ENCODE measurements at places on chromosomes 2 and 18.

DNA sequence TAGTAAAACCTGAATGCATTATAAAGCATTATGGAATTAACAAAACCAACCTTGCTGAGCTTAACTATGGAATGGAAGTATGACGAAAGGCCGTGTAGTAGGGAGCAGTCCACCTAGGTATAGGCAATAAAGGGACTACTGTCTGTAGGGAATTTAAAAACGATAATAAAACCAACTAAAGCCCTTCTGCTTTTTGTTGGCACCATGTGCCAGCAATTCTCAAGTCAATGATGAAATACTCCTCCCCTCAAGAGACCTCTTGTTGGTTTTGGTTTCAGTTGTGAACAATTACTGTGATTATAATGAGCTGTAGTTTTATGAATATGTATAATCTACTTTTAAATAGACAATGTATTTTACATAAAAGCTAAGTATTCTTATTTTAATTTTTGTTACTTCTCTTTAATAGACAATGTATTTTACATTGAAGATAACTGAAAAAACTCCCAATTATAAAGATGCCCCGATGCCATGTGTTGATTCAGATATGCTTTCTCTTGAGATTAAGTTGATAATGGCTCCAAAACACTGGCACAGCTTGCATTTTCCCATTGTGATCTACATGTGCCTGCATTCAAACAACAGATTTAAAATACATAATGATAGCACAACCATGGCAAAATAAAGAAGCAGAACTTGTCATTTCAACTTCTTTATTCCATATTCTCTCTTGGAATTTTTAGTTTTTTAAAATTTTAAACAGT lies 55.5 kb upstream of the ZDBF2 start:
- no peak for DNase-seq

DNA sequence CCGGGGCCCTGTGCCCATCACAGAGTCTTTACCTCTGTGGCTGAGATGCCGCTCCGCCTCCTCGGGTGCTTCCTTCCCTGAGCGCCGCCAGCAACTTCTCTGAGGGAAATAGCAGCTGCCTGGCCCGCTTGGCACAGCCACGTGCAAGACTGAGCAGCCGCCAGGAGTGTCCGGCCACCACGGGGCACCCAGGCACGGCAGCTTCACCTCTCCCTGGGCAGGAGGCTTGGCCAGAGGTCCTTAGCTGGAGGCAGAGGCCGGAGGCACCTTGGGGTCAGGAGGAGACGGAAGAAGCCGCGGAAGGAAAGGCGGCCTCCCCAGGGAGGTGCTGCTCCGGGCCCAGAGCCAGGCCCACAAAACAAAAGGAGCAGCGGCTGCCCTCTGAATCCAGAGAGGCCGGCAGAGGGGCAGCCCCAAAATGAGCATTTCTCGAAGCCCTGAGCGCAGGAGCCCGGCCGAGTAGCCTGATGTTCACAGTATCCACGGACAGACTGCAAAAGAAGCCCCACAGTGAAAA lies 6.0 kb upstream of the LIMS2 start:
- no peak for DNase-seq

GRCh38 chr2:150190546-150190945 lies 296.9 kb downstream of the RND3 start:
- DNase-seq = no peak

- no peak for DNase-seq
Measured at GRCh38 chr18:41940506-41941215, 14.4 kb upstream of the PIK3C3 start.

GRCh38 chr2:114464961-114465706 lies 22.7 kb downstream of the DPP10 start:
- DNase-seq = no peak

- DNase-seq = no peak
Measured at GRCh38 chr2:190425221-190425866, 17.2 kb downstream of the MFSD6 start.

DNA sequence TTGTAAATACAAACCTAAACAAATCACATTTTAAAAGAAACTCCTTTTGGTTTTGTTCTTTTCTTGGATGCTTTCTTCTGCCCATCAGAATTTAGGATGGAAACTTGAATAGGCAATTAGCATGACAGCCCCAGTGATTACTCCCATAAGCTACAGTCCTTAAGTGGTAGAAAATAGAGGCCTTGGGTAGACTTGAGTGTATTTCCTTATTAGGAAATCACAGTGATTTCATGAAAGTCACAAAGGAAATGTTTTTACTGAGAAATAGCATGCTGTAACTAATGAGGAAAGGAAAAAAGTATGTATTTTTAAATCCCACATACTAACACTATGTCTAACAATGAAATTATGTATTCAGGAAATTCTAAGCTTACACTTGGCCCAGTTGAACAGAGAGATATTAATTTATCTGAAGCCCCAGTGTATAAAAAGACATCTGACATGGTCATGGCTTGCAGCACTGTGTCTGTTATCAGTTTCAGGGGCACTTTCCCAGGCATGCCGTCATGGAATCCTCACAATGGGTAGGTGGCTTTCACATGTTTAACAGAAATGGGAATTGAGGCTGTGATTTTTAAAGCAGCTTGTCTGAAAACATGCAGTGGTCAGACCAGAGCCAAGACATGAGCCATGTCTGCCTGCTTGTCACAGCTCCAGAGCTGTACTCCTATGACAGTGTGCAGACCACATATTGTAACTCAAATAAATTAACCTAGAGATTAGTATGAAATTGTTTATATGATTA lies 79.7 kb upstream of the TRIB2 start:
- DNase-seq = no peak

- DNase-seq = no peak
Measured at GRCh38 chr2:64655873-64656272, 2.2 kb upstream of the SERTAD2 start.

- DNase-seq = no peak
Measured at GRCh38 chr18:49214058-49214457, 246.4 kb downstream of the DYM start.

GRCh38 chr2:207682557-207682956 lies 28.9 kb upstream of the CCNYL1 start:
- no peak for DNase-seq

DNA sequence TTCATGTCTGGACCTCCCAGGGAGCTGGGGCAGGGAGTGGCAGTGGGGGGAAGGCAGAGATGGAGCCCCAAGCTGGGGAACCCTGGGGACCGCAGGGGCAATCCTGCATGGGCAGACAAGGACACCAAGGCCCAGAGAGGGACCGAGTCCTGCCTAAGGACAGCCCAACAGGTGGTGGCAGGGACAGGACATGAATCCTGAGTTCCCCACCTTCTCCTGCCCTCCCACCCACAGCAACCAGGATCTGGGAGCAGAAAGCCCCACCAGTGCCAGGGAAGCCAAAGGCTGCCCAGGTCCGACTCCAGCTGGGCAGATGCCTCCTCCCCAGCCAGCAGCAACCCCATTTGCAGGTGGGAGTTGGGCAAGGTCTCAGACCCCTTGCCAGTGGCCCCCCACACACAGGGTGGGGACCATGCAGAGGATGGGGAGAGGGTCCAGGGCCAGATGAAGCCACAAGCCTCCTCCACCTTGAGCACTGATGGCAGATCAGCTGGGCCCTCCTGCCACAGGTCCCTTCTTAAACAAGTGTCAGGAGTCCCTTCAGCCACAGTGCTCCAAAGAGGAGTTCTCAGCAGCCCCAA lies 6.3 kb downstream of the ADRA2B start:
- DNase-seq = no peak

DNA sequence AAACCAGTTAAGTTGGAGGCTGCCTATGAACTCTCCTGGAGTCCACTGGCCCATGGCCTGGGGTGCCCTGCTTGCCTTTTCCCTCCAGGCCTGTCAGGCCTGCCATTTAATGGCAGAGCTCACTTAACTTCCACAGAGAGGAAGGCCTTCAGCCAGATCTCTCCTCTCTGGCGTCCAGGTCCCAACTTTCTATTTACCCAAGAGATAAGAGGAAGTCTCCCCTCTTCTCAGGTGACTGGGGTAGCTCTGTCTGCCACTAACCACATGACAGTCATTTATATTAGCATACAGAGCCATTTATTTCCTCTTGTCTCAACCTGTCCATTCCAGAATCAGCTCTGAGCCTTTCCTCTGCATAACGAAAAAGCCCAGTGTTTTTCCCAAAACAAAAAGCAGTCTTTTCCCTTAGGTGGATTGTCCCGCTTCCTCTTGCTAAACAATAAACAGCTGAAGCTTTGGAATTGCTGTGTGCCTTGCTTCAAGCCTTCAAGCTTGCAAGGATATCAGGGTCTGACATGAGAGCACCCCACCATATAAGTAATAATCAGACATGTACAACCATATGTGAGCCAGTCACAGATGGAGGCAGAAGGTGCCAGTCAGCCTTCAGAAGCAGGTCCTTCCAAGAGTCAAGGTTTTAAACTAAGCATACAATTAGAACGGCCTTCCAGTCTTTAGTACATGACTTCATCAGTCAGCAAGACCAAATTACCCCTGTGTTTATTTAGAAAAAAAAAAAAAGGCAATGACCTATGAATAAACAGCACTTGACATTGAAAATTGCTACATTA lies 71.2 kb upstream of the STPG4 start:
- no peak for DNase-seq
